Activated naive CD4-positive, alpha-beta T cell (primary cell): ENCODE measurements at places on chromosomes 13 and 19.

DNA sequence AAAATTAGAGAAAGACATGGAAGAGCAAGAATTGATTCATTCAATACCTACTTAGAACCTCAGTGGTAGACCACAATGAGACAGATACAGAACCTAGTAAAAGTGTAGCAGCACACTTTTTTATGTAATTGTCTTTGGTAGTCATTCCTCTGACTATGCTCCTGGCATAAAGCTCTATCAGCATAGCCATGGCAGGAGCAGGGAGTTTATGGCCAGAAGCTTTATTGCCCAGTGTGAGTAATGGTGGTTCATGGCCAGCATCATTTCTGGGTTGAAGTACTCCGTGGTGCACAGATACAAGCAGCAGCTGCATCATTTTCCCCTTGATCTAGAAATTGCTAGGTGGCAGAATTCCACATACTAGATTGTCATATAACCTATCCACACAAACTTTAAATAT, 352.6 kb downstream of the TBC1D4 start:
- no peak for DNase-seq

DNA sequence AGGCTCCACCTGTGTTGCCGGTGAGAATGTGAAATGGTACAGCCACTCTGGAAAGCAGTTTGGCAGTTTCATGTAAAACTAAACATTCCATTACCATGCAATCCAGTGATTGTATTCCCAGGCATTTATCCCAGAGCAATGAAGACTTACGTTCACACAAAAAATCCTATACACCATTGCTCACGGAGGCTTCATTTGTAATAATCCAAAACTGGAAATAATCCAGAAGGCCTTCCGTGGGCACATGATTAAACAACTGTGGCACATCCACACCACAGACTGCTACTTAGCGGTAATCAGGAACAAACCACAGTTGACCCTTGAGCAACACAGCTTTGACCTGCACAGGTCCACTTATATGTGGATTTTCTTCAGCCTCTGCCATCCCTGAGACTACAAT, 339.7 kb downstream of the MTUS2 start:
- DNase-seq: no peak

DNA sequence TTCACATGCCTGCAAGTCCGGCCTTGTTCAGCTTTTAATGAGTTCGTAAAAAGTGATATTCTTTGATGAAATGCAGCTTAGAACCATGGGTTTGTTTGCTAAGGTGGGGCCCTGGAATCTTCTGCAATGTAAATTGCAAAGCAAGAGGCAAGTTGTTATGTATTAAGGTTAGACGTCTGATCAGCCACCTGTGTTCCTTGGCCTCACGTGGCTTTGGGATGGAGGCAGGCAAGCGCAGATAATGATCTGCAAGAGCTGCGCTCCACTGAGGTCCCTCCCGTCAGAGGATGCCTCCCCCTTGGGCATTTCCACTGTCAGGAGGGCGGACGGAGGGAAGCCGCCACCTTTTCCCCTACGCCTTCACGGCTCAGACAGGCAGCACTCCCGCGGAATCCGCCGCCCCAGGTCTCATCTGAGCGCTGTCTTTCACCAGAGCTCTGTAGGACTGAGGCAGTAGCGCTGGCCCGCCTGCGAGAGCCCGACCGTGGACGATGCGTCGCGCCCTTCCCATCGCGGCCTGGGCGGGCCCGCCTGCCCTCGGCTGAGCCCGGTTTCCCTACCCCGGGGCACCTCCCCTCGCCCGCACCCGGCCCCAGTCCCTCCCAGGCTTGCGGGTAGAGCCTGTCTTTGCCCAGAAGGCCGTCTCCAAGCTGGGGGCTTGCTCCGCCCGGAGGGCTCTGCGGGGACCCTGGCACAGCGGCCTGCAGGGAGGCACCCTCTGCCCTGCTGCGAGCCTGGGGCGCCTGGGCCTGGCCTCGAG, 110.9 kb downstream of the CRYL1 start:
- DNase-seq: no peak

DNA sequence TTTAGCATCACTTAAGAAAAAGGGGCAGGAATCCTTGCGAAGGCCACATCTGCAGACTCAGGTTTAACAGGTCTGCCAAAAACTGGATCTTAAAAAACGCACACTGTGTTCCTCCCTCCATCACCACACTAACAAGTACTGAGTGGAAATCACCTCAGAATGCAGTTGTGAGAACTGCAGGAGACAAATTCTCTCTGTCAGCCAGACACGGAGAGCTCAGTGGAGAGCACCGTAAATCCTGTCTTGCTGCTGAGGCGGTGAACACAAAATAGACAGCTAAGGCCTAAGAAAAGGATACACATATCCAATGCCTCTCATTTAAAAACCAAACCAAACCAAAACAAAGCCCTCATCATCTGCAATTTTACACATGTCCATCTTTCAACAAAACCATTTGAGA, 1287.6 kb downstream of the EFNB2 start:
- no peak for DNase-seq

GRCh38 chr19:46761418-46761831, 15.2 kb upstream of the STRN4 start:
- DNase-seq: no peak

DNA sequence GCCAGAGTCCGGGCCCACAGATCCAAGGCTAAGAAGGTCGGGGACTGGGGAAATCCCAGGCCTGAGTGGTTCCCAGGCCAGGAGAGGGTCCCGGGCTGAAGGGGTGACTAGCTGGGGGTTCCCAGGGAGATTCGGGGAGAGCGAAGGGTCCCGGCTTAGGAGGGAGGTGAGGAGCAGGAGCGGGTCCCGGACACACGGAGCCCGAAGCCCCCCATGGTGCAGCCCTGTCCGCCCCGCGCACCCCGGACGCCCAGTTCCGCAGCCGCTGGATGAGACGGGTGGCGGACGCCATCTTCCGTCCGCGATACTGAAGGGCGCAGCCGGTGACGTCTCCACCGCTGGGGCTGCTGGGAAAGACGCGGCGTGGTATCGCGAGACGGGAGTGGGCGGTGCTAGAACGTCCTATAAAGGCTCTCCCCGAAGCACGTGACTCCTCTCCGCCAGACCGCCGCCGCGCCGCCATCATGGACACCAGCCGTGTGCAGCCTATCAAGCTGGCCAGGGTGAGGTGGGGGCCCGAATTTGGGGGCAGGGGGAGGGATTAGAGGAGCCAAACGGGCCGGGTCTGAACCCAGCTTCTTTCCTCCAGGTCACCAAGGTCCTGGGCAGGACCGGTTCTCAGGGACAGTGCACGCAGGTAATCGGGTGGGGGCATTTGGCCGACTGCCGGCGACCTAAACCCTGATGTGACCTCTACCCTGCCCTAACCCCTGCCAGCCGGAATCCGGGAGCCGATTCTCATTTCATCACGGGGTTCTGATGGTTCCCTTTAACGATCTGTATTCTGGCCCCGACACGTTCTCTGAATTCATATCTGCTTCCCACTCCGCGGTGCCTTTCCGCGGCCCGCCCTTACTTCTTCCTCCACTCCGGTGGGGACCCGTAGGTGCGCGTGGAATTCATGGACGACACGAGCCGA, at the start of the genes NDUFA7 and RPS28:
Gene NDUFA7, minus strand, starts transcription at position 309 of the 919 bp plus-strand sequence. Its CDS starts 17 bp downstream, at position 292.
Gene RPS28, plus strand, starts transcription at position 430 of the 919 bp plus-strand sequence. Its CDS starts 35 bp downstream, at position 465.
- peak; percentile 95 for DNase-seq

GRCh38 chr19:5155586-5156210, 184.9 kb downstream of the PTPRS start:
- no peak for DNase-seq

GRCh38 chr13:110464556-110465333, 96.8 kb downstream of the RAB20 start:
- no peak for DNase-seq

GRCh38 chr19:5254944-5255343, 85.7 kb downstream of the PTPRS start:
- DNase-seq: no peak

GRCh38 chr13:36847606-36848005, 28.6 kb downstream of the RFXAP start:
- DNase-seq: no peak

DNA sequence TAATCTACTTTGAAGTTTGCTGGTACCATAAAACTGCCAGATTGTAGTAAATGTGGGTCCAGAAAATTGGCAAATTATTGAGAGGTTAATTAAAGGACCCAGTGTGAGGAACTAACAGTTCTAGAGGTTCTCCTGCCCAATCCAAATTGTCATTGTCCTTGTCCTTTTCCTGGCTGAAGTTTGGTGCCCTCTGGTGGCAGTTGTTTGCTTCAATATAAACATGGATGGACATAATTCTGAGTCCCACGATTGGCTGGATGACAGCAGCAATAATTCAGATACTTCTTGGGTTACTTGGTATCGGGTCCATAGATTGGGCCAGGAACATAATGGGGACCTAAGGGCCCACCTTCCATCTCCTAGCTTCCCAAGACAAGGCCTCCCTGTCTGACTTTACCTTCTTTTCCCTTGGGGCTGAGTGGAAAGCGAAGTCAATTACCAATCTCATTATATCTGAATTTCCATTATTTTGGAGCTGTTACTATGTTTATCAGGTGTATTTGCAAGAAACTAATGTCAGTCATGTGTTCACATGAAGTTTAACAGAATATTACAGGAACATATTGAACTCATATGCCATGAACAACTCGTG, 33.8 kb upstream of the GARRE1 start:
- no peak for DNase-seq

GRCh38 chr13:99335603-99336002, 28.4 kb upstream of the GPR183 start:
- no peak for DNase-seq

GRCh38 chr13:31421756-31422155, 222.0 kb downstream of the B3GLCT start:
- DNase-seq: no peak

- DNase-seq: no peak
Measured at GRCh38 chr13:94559222-94559795, 36.6 kb downstream of the TGDS start.

- no peak for DNase-seq
Measured at GRCh38 chr13:46628622-46629365, 75.8 kb downstream of the LRCH1 start.

DNA sequence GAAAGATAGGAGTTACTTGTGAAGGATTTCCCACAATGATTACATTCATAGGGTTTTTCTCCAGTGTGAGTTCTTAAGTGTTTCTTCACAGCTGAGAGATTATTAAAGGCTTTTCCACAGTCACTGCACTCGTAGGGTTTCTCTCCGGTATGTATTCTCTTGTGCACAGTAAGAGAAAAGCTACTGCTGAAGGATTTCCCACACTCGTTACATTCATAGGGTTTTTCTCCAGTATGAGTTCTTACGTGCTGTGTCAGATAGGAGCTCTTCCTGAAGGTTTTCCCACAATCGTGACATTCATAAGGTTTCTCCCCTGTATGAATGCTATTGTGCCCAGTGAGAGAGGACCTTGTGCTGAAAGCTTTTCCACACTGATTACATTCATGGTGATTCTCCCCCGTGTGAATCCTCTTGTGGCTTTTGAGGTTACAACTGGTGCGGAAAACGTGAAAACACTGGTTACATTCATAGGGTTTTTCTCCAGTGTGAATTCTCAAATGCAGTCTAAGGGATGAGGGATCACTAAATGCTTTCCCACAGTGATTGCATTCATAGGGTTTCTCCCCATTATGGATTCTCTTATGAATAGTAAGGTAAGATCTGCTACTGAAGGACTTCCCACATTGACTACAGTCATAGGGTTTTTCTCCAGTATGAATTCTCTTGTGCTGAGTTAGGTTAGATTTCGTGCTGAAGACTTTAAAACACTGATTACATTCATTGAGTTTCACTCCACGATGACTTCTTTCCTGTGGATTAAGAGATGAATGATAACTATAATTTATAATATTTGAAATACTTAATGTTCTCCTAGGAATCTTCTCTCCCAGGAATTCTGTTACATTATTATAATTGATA, 20.6 kb downstream of the ZNF558 start:
- DNase-seq: no peak

GRCh38 chr13:48542581-48543341, 9.9 kb upstream of the RCBTB2 start:
- DNase-seq: no peak

- no peak for DNase-seq
Measured at GRCh38 chr13:32914686-32915085, 101.5 kb upstream of the KL start.

GRCh38 chr19:54654447-54655321, 8.1 kb upstream of the LILRB4 start:
- DNase-seq: no peak

DNA sequence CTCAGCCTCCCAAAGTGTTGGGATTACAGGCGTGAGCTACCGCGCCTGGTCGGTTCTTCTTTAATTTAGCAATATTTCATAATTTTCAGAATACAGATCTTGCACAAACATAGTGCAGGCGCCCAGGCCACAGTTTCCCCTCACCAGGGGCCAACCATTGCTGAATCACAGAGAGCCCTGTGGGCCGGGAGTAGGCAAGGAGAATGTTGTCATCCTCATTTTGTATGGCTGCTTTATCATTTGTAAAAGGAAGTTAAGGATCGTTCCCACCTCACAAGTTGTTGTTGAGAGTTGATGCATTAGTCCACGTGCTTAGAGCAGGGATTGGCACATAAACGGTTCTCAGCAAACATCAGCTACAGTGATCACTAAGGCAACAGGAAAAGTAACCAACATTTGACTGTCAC, 30.2 kb downstream of the MEIS3 start:
- DNase-seq: no peak

DNA sequence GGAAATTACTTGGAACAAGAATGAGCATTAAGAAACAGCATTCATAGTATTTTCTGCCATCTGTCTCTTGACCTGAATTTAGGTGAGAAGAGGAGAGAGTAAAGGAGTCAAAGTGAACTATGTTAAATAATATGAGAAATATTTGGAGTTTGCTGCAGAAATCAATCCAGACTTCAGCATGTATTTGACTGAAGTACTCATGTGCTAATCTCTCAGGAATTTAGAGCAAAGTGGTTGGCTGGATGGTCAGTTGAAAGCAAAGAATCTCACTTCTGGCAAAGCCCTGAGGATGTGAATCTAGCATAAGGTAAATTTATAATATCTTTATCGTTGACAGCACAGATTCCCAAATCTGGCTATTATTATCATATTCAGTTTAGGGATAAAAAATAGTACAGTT, 394.3 kb downstream of the PCDH17 start:
- DNase-seq: no peak

DNA sequence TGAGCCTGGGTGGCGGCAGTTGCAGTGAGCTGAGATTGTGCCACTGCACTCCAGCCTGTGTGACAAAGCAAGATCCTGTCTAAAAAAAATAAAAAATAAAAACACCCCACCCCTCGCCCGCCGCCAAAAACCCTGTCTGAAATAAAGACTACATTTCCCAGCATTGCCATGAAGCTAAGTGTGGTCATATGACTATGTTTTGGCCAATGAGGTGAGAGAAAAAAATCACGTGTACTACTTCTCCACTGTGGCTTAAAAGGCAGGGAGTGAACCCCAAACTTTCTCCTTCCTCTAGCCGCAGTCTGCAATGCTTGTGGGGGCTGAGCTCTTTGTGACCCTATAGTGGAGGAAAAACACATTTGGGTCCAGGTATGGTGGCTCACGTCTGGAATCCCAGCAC, 54.9 kb downstream of the COLGALT1 start:
- DNase-seq: no peak

- DNase-seq: no peak
Measured at GRCh38 chr13:40568246-40569023, 98.0 kb downstream of the FOXO1 start.

GRCh38 chr19:56839652-56840450, 675 bp downstream of the PEG3 start:
- no peak for DNase-seq
